ENCODE measurements at places on chromosomes 7 and 10.

GRCh38 chr7:150997075-150997511 is 6.3 kb downstream of the NOS3 start:
- no peak for DNase-seq

- no peak for DNase-seq
Observed at GRCh38 chr10:4024516-4025245, 239.7 kb upstream of the KLF6 start.

DNA sequence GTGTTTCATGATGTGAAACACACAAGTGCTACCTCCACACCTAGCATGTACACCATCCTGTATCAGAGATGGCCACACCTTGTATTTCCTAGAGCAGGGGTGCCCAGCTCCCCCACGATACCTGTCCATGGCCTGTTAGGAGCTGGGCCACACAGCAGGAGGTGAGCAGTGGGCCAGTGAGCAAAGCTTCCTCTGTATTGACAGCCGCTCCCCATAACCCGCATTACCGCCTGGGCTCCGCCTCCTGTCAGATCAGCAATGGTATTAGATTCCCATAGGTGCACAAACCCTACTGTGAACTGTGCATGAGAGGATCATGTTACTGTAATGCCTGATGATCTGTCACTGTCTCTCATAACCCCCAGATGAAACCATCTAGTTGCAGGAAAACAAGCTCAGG is 145.6 kb upstream of the RNF32 start:
- no peak for DNase-seq

GRCh38 chr7:80278737-80279136 is 144.1 kb downstream of the GNAI1 start:
- no peak for DNase-seq

GRCh38 chr10:71295641-71296040 is 23.4 kb upstream of the SLC29A3 start:
- DNase-seq: no peak

DNA sequence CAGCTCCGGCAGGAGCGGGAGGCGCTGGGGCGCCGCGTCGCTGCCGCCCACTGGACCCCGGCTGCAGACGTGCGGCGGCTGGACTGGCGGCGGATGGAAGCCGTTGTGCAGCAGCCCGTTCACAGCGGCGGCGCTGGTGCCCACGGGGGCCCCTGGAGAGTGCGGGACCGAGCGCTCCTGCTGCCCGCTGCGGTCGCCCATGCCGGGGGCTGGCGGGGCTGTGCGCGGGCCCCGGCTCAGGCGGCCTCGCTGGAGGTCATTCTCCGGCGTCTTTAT is 413 bp downstream of the PANK1 start:
- no peak for DNase-seq

DNA sequence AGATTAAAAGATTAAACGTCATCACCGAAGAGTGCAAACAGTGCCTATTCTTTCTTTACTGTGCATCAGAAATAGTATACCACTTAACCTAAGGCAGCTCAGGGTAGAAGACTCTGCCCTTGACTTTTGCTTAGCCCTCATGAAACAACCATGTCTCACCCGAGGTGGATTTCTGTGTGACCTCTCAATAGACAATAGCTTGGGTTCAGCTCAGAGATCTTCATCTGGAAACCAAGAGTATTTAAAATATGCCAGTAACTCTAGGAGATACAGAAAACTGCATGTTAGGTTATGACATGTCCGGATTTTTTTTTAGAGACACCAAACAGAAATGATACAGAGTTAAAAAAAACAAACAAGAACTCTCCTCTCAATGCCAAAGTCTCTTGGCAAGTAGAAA is 75.8 kb downstream of the JAZF1 start:
- DNase-seq: no peak

DNA sequence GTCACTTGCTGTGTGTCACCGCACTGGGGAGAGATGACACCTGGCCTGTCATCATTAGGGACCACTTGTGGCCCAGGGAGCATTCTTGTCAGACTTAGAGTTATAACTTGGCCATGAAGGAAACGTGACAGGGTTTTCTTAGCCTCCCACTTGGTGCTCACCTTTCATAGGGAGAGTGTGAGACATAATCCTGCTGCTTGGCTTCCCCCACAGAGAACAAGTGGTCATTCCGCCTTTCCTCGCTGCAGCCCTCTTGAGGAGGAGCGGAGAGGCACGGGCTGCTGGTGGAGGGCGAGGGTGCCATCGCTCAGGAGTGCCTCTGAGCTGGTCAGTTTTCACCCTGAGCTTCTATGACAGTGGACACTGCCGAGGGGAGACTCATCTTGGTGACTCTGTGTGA is 125.0 kb upstream of the GJD4 start:
- no peak for DNase-seq

DNA sequence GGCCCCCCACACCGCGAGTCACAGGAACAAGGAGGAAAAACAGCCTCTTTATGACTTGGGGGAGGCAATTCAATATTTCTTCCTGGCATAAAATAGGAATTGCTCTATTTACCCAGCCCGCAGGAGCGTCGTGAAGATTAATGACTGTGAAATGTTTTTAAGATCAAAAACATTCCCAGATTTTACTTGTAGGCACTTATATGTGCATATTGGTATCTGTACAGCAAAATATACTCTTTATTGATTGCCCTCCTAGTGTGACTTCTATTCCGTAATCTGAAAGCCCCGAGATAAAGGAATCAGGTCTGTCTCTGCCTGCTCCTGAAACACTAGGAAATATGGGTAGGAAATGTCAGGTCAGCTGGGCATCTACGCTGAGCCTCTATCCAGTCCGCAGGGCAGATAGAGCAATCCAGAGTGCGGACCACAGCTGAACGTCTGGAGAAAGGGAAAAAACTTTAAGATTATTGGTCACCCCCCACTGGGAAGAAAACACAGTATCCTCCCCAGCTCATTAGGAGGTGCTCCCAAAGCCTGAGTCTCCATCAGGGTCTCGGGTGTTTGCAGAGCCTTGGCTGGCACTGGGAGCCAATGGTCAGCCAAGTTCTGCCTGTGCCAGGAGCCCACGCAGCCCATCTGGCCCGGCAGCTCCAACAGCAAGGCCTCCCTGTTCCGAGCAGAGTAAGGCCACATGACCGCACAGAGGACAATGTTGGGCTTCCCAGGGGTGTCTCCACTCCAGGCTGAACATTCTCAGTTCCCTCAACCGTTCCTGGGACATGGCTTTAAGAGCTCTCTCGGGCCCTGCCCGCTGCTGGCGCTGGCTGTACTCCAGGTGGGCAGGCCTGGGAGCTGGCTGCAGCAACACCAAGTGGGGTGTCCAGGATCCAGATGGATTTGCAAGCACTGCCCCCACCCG is 7.7 kb downstream of the CTBP2 start:
- no peak for DNase-seq

DNA sequence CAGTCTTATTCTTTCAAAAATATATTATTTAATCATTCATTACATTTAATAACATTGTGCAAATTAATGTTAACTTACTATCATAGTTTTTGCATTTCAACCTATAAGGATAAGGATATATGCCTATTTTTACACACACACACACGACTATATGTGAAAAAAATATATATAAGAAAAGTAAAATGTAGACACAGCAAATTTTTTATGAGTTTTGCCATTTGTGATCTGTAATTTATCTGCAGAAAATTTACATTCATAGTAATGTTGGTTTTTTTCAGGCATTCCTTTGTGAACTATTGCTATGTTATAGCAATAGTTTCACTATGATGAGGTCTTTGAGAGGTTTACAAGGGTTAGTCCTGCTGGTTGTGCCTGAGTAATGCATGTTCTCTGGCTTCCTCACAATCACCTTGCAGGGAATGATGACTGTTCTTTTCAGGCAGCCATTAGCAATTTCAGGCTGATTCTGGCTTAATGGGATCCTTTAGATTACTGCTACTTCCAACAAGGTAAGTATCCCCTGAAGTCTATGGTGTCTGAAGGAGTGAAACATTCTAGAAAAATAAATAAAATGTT is 183.7 kb upstream of the CDK1 start:
- DNase-seq: no peak

DNA sequence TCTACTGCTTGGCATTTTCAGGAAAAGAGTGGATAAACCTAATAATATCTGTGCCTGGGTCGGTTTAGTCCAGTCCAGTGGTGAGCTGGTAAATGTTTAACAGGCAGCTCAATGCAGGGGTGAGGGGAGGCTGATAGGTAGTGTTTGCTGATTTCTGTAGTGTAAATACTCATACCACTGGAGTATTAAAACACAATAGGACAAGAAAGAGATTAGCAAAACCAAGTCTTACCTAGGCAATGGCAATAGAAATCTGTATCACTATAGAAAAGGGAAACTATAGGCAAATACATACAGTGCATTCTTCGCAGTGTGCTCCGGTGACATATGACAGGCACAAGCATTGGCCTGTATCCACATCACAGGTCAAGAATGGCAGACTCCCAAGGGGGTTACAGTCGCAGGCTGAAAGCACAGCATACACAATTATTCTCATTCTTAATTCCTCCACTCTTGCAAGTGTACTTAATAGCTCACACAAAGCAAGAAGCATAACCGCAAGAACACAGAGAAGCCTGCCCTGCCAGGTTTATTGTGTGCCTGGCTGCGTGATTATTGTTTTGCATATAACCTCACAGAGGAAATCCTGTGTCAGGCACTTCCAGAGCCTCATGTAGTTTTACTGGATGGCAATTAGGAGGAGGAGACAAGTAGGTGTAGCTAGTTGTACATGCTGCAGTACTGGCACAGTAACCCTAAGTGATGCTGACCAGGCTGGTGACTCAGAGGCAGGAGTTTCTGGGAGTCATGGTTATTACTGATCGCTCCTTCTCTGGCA is 35.0 kb downstream of the LAMB4 start:
- peak; percentile 24 for DNase-seq

DNA sequence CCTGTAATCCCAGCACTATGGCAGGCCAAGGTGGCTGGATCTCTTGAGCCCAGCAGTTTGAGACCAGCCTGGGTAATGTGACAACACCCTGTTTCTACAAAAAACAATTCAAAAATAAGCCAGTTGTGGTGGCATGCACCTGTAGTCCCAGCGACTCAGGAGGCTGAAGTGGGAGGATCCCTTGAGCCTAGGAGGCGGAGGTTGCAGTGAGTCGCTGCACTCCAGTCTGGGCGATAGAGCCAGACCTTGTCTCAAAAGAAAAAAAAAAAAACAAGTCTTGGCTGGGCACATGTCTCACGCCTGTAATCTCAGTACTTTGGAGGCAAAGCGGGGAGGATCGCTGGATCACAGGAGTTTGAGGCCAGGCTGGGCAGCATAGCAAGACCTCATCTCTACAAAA is 74.6 kb upstream of the PDSS1 start:
- no peak for DNase-seq

DNA sequence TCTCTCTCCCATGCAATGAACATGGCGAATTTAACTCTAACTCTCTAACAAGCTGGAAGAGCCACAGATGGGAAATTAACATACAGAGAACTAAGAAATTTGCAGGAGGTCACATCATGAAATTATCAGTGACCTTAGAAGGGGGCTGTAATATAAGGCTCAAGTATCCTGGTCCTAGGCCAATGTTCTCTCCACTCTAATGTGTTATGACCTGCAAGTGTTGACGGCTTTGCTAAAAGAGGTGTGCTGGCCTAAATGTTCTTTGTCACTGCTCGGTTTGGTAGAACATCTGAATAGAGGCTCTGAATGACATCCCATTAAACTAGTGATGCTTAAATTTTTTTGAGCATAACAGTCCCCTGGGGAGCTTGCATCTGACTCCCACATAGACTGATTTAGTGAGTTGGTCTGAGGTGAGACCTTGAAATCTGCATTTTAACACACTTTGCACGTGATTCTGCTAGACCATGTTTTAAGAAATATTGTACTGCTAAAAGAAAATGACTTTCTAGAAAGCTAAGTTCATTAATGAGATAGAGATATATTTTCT is 129.3 kb downstream of the GFRA1 start:
- no peak for DNase-seq

Data from NCI-H774 (cell line).